H9 (cell line): ENCODE measurements at places on chromosomes 7 and 10.
A peak's percentile ranks its signal among the peaks of the same experiment; 100 is the strongest.

GRCh38 chr7:128738570-128739047, 550 bp upstream of the CALU start:
- no peak for DNase-seq

DNA sequence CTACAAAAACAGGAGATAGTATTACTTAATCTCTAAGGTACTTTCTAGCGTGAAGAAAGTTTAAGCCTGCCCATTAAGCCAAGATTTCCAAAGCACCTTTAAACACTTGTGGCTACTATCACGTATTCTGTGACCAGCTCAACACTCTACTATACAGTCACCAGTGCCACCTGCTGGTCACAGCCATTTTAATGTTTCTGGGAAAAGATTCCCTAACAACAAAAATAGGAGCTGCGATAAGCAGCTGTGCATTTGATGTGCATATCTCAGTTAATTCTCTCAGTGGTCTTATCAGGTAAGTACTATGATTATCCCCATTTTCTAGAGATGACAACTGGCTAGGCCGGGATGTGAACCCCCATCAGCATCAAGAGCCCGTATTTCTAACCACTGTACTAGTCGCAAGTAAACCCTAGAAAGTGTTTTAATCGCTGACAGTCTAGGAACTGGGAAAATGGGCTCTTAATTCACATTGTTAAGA, 860 bp downstream of the SEC31B start:
- peak; percentile 56 for DNase-seq

DNA sequence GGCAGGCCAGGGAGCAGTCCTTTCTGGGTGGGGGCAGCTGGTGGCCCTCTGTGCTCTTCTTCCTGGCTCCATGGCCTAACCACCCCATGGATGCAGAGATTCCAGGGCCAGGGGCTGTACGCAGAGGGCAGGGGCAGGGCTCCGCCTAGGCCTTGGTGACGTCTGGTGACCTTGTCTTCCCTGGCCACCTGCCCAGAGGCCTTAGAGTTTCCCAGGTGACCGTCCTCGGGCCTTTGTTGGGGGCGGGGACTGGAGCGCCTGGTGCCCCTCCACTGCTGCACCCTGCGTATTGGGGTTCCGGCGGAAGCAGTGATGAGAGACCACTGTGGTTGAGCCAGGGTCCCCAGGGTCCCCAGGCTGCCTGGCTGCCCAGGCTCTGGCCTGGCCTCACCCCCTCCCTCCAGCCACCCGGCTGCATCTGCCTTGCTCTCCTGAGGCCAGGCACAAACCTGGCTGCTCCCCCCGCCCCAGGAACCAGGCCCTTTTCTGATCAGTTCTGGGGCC, 10.3 kb downstream of the PWWP2B start:
- DNase-seq, result no peak

DNA sequence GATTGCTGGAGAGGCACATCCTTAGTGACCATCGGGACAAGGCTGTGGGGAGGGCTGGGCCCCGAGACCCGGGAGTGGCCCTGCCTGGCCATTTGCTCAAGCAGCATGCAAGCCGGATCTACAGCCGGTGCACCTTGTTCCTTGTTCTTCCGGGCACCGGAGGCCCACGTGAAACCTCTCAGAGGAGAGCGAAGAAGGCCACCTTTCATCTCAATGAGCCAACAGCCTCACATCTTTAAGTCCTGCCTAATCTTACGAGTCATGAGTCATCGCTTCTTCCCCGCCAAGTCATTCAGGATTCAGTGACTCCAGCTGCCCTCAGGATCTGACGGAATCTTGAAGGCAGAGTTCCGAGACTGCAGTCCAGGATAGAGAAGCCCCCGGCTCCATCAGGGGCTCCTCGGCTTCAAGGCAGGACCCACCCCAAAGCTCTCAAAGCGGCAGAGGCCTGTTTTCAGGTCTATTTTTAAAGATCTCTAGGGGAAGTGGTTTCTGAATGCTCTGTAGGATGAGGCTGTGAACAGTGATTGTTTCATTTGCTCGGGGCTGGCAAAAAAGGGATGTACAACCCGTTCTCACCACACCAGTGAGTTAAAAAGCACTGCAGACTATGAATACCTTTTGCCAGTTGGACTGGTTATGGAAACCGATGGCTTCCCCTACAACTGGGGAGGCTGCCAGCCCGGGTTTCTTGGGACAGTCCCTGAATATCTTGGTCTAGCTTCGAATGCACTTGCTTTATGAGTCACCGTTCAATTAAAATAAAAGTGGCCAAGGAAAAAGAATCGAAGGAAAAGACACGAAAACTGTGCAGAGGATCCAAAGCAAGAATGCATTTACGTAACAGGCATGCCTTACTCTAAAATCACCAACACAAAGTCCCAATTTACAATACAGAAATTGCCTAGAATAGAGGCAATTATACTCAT, 57.2 kb upstream of the ECHDC3 start:
- DNase-seq, result peak; percentile 51

DNA sequence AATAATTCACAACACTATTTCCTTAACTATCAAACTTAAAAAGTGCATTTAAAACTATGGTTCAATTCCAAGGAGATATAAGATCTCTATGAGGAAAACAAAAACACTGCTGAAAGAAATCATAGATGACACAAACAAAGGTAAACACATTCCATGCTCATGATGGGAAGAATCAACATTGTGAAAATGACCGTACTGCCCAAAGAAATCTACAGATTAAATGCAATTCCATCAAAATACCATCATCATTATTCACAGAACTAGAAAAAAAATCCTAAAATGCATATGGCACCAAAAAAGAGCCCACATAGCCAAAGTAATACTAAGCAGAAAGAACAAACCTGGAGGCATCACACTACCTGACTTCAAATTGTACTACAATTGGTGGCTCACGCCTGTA, 159.9 kb upstream of the EEPD1 start:
- DNase-seq, result no peak

DNA sequence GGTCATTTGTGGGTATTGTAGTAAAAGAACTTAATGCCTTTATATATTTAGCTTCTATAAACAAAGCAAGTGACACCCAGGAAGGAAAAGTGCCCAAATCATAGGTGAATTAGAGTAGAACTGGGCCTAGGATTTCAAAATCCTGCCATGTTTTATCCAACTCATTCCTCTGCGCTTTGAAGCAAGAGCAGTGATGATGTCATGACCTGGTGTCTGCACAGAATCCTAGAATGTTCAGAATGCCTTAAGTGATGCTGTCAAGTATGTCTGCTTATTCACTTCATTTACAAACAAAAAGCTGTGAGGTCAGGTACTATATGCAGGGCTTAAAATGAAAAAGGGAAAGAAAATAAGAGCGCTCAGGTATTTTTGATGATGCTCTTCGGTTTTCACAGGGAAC, 737.2 kb upstream of the ANKRD30A start:
- DNase-seq, result no peak

DNA sequence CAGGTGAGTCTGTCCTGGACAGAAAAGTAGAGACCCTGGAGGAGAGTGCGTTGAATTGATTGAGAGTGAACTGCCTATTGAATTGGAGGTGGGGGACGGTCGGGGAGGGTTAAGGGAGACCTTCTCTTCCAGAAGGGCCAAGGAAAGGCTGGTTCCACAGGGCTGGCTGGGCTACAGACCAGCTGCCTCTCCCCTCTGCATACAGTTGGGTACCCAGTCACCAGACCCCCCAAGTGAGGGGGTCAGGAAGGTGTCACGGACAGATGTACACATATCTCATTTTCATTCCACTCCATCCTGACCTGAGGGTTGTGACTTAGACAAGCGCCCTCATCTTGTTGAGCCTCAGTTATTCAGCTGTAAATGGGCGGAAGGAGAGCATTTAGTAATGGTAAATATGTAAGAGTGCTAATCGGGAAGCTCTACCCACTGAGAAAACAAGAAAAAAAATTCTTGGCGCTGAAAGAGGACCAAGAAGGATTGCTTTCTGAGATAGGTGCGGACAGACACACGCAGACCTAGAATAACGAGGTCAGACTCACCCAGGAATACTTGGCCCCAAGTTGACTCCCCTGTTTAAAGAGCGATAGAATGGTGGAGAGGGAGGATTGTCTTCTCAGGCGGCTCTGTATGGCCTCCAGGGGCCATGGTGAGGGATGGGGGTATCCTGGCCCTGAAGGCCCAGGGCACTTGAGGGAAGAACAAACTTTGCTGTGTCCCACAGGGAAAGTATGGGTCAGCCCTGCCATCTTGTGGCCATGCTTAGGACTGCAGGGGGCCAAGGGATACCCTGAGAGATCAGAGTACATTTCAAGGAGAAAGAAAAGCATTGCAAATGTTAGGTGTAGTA, 7.2 kb upstream of the MBL2 start:
- peak; percentile 86 for DNase-seq
